Stimulated activated CD8-positive, alpha-beta memory T cell treated with anti-CD3 and anti-CD28 coated beads, Interleukin-2, amount 100 ng/mL, for 1 hour (primary cell): ENCODE measurements at places on chromosomes 4 and X.

DNA sequence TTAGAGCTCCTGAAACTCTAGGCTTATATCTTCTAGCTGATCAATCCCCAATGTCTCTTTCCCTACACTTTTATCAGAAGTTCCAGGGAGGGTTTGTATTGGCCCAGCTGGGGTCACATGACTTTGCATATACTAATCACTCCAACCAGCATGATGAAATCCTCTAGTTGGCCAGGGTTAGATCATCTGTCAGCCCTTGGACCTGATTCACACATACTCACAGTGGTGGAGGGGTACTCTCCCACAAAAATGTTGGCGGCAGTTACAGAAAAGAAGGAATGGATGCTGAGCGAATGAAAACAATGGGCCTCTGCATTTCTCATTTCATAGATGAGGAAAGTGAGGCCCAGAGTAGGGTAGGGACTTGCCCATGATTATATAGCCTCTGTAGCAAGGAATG lies 151.1 kb downstream of the PJA1 start:
- no peak for DNase-seq

GRCh38 chrX:2609431-2610238 lies 81.5 kb upstream of the CD99 start:
- DNase-seq, result peak; percentile 21

- no peak for DNase-seq
Measured at GRCh38 chr4:6345096-6345830, 75.6 kb downstream of the WFS1 start.

GRCh38 chr4:140091305-140091704 lies 62.7 kb downstream of the MAML3 start:
- DNase-seq, result no peak

DNA sequence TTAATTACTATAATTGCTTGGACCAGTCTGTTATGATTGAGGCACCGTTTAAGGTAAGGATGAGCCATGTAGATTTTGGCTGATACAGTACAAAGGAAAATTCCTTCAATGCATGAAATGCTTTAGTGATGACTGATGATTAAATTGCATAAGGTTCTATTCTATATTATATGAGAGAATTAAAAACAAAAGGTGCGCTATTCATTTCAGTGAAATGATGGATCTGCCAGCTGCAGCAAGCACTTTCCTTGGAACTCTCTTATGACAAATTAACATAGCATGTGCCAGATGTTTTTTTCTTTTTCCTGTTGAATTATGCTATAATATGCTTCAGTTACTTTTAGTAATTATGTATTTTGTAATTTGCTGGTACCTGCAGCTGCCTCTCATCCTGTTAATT lies 98.5 kb downstream of the JADE1 start:
- no peak for DNase-seq

- no peak for DNase-seq
Measured at GRCh38 chr4:101785486-101785885, 5.0 kb upstream of the BANK1 start.

DNA sequence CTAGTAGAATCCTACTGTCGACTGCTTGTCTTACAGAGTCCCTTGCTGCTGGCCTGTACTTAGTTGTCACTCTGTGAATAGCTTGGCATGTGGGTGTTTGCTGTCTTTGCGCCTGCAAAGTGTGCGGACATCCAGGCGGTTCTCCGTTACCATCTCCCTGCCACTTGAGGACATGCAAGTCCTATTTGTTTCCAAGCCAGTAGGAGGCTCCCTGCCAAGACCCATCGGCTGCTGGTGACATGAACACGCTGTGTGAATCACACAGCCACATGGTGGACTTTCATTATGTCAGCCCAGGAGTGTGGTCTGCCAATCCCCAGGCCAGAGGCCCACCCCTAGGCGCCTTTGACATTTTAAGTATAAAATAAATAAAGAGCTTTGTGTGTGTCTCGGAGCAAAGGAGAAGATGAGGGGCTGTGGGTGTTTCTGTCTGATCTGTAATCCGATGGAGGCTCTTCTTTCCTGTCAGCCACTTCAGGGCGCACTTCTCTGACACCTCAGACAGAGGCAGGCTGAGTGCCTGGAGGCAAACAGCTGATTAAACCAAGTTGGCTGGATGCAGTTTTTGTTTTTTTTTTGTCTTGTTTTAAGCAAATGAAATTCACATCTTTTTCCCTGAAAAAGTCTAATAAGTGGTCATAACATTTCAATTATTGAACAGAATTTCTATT lies 51.5 kb downstream of the ALPK1 start:
- no peak for DNase-seq

- DNase-seq, result peak; percentile 25
Measured at GRCh38 chr4:42655921-42656678, 805 bp downstream of the ATP8A1 start.

- DNase-seq, result no peak
Measured at GRCh38 chr4:70577220-70577927, 14.7 kb upstream of the AMBN start.

- DNase-seq, result peak; percentile 31
Measured at GRCh38 chr4:56656346-56656643, 24.8 kb downstream of the HOPX start.

DNA sequence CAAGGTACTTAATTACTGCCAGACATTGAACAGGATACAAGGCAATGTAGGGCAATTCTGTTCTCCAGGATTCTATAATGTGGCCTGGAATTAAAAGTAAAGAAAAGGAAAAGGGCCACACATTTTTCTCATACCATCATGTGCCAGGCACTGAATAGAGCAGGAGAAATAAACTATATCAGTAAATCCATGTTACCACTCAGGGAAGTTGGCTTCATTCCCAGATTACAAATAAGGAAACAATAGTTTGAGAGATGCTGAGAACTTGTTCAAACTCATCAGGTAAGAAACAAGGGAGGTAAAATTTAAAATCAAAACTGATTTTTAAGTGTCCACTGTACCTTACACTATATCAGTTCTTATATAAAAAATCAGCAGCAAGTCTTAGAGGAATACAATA lies 645.0 kb upstream of the ATOH1 start:
- DNase-seq, result no peak

DNA sequence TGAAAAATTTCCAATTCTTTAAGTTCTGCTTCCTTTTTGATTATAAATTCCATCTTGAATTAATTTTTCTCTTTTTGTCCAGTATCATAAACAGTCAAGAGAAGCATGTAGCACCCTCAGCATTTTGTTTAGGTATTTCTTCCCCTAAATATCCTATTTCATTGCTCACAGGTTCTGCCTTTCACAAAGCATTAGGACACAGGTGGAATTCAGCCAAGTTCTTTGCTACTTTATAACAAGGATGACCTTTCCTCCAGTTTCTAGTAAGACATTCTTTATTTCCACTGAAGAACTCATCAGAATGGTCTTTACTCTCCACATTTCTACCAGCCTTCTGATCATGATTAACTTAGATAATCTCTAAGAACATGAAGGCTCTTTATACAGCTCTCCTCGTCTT lies 7.4 kb downstream of the SLC9B1 start:
- no peak for DNase-seq

DNA sequence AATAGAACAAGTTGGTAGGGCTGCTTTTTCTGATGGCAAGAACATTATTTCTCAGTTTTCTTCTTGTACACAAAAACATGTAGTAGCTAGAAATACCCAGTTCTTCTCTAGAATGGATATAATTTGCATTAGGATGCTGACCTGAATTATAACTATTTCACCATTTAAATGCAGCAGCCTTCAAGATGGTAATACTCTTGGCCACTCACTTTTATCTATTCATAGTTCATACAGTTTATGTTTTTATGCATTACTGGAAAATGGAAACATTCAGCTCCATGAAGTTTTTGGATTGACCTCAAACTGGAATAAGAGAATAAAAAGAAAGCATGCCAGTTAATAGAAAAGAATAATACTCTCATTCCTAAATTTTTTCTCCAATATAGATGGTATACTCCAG lies 487.4 kb downstream of the PABPC4L start:
- no peak for DNase-seq

GRCh38 chrX:23736030-23736429 lies 7.0 kb downstream of the ACOT9 start:
- no peak for DNase-seq

DNA sequence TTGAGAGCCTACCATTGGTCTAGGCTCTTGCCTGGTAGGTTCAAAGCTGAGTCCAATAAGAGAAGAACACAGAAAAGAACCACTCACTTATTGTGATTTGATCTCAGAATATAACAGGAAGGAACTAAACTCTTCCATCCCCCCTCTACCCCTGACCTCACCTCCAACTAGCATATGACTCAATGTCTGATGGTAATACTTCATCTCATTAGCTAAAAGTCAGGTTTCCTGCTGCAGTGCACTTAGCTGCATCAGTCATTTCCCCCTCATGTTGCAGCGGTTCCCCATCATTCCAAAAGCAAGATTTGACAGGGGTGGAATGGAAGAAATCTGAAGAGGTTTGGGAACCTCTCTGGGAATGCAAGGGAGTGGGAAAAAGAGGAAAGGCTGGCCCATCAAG lies 289.5 kb downstream of the SMARCA1 start:
- DNase-seq, result no peak

DNA sequence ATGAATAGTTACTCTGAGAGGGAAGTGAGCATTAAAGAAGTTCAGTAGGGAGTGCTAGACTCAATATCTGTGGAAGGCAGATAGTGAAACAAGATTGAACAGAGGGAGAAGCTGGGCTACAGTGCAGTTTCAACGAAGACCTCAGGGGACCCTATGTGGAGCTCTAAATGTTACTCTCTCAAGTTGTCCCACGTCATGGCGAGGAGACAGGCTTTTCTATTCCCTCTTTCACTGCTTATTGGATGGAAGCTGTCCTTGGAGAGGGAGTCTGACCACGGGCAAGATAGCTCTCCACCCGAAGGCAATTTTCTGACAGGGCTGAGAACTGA lies 42.3 kb upstream of the CCSER1 start:
- no peak for DNase-seq

DNA sequence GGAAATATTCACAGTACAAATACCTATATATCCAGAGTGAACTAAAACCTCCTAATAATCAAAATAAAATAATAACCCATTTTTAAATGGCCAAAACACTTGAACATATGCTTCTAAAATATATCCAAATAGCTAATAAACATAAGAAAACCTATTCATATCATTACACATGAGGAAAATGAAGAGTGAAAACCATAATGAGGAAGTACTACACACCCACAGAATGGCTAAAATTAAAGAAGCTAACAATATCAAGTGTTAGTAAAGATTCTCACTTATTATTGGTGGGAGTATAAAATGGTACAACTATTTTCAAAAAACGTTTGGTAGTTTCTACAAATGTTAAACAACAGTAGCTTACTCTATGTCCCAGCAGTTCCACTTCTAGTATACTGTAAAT lies 92.1 kb downstream of the KLHL13 start:
- DNase-seq, result no peak

DNA sequence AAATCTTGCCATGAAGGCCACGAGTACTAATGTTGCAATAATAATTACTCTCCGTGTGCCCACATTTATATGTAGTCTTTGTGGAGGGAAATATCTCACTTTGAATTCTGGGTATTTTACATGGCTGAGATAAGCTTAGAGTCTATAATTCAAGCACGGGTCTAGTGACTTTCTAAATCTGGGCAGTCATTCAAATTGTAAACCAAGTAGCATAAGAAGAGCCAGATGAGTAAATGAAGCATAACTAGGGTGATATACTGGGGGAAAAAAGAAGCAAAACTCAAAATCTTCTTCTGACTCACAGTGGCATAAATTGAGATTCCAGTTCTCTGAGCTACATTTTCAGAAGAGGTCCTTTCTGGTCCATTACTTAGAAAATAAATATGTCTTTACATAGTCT lies 53.0 kb downstream of the MAPK10 start:
- DNase-seq, result no peak

DNA sequence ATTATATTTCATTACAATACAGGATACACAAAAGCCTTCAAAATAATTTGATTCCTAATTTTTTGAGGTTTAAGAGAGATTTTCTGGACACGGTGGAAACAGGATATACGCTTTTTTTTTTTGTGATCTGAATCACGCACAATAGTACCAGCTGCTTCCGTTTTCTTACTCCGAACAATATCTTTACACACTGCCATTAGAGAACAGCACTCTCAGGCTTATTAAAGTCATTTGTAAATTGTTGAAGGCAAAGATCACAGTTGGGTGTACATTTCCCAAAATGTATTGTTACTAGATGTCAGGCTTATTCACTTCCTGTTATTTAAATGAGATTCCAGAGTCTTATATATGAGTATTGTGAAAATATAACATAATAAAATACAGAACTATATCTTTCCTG lies 71.5 kb downstream of the TMEM47 start:
- no peak for DNase-seq

- no peak for DNase-seq
Measured at GRCh38 chrX:17192106-17192505, 182.9 kb upstream of the NHS start.

- no peak for DNase-seq
Measured at GRCh38 chr4:101366331-101366730, 19.0 kb upstream of the PPP3CA start.

GRCh38 chrX:88425739-88426138 lies 321.3 kb upstream of the CPXCR1 start:
- no peak for DNase-seq

DNA sequence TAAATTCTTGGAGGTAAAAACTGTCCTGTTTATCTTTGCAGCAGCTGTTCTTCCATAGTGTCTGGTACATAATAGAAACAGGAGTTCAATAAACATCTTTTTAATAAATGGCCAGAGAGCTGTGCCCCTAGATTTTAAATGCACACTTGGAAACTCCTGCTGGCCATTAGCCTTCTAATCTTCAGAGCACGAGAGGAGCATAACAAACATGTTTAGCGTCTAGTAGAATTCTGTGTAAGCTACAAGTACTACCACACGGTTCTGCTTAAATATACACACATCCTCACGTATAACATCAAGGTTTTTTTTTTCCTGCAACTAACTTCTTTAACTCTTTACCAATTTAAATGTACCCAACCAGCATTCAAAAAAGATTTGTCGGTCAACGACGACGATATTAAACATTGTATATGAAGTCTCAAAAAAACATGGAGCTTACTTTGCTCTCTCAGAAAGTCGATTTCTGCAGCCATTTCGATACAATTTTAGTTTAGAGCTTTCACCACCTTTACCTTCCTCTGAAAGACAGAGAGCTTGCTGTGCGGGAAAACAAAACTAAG lies 628 bp downstream of the SCLT1 start:
- DNase-seq, result no peak

GRCh38 chrX:49183701-49184281 lies 2.4 kb downstream of the PRICKLE3 start:
- DNase-seq, result no peak
